HepG2 (cell line): ENCODE measurements at places on chromosomes 7 and 10. TPM values are rescaled to one million over a fixed set of nuclear protein-coding genes. Genes with fewer than 3 reads are reported as not detected.

Gene SPDYE6
- not detected in 2 replicates for polyA plus RNA-seq

Gene UCMA
- polyA plus RNA-seq = not detected in 2 replicates

Gene INHBA
- not detected in 2 replicates for polyA plus RNA-seq

Gene ASB10
- not detected in 2 replicates for polyA plus RNA-seq

Gene AKR1C2
- polyA plus RNA-seq = 119 and 140 TPM in 2 replicates

Gene IGFBP1
- polyA plus RNA-seq = 885 and 989 TPM in 2 replicates

Gene IFIT1B
- polyA plus RNA-seq = not detected in 2 replicates

Gene VWA2
- polyA plus RNA-seq = not detected in 2 replicates

Gene PIP
- not detected in 2 replicates for polyA plus RNA-seq

Gene HABP2
- 0.12 TPM in 2 replicates for polyA plus RNA-seq

GRCh38 chr10:48447356-48448215 lies 141.1 kb downstream of the MAPK8 start:
- no peak for DNase-seq

GRCh38 chr7:14303536-14303935 lies 314.1 kb upstream of the ETV1 start:
- no peak for DNase-seq

DNA sequence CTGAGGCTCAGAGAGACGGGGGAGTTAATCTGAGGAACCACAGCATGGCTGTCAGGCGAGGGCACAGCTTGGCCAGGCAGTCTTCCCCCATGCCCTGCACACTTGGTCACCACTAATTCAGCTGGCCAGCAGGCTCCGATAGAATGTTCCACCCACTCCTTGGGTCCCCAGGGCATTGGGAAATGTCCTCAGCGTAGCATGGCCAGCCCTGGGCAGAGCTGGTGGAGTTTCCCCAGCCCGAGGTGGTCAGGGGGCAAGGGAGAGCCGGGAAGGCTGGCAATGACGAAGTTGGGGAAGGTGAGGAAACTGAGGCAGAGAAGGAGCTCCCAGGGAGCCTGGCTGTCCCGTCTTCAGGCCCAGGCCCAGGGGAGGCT lies 12.1 kb upstream of the GRIFIN start:
- no peak for DNase-seq

DNA sequence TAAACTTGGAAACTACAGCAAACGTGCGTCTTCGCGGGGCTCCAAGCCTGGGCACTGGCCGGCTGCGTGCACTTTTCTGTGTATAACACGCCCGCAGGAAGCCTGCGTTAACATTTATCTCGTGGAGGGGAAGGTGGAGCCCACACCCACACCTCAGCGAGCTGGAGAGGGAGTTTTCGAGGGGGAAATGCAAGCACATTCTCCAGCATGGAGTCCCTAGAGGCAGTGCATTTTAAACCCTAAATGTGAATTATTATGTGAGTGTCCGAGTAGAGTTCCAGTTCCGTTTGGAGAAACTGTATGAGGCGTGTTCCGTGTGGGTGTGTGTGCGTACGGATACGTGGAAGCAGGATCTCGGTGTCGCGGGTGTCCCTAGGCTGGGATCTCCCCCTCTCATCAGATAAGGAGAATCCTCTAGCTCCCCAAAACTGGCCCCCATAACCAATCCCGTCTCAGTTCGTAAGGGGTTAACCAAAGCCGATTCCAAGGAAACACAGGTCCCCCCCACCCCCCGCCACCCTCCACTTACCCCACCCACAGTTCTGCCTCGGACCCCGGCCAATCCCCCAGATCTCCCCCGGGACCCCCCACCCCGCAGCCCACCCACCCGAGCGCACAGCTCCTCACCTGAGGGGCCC lies 403 bp downstream of the CDK6 start:
- DNase-seq = peak; percentile 7

DNA sequence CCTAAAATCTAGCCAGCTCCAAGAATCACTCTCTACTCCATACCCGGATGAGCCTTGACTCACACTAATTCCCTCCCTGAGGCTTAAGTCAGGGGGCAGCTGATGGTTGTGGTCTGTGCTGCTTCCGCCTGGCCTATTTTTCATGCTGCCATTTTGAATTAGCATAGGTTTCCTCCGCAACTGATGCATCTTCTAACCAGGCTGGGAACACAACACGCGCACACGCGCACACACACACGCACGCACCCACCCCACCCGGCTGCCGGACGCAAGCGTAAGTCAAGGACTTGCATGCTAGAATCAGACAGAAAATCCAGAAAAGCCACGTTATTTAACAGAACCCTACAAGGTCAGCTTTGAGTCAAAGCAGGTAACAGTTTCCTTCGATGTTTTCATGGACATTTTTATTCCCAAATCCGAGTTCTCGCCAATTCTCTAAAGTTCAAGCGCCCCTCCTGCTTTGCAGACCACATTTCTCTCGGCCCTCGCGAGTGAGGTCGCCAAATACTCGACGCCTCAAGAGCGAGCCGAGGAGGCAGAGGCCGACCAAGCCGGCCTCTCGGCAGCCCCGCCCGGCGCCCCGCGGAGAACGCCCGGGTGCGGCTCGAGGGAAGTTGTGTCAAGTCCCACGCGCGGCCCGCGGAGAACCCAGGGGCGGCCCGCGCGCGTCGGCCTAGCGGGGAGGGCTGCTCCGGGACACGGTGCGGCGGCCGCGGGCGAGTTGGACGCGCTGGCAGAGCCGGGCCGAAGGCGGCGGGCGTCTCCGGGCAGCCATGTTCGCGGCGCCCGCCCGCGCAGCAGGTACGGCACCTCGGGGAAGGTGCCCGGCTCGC lies 961 bp downstream of the SCRN1 start:
- peak; percentile 57 for DNase-seq

DNA sequence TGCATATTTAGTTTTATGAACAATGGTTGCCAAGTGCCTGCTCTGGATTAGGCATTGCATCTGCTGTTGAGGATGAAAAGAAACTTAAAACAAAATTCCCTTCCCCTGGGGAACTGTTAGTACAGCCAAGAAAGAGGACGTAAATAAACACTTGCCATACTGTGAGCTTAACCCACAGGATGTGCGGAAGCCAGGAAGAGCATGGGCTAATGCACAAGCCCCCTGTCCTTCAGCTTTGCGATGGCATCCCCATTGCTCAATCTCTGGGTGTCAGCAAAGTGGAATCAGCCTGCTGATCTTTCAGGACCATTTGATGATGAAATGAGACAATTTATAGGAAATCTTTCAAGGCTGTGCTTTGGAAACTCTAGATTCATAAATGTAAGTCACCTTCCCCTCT lies 399.9 kb upstream of the IGFBP3 start:
- DNase-seq = no peak

DNA sequence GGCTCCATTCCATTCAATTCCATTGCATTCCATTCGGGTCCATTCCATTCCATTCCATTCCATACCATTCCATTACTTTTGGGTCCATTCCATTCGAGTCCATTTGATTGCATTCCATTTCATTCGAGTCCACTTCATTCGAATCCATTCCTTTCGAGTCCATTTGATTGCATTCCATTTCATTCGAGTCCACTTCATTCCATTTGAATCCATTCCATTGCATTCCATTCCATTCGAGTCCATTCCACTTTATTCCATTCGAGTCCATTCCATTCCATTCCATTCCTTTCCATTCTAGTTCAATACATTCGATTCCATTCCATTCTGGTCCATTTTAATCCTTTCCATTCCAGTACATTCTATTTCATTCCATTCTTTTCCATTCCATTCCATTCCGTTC lies 334.0 kb downstream of the ZNF33B start:
- no peak for DNase-seq

- DNase-seq = no peak
Observed at GRCh38 chr10:114748241-114748640, 73.3 kb upstream of the FHIP2A start.

DNA sequence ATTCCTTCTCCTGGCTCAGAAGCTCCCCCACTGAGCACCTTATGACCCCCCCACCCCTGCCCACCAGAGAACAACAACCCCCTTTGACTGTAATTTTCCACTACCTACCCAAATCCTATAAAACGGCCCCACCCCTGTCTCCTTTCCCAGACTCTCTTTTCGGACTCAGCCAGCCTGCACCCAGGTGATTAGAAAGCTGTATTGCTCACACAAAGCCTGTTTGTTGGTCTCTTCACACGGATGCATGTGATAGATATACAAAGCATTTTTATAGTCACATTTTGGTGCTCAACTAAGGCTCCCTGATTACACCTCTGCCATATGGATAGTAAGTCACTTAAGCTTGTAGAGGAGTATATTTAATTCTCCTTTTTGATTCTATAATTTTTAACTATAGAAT lies 985.8 kb downstream of the REEP3 start:
- no peak for DNase-seq

DNA sequence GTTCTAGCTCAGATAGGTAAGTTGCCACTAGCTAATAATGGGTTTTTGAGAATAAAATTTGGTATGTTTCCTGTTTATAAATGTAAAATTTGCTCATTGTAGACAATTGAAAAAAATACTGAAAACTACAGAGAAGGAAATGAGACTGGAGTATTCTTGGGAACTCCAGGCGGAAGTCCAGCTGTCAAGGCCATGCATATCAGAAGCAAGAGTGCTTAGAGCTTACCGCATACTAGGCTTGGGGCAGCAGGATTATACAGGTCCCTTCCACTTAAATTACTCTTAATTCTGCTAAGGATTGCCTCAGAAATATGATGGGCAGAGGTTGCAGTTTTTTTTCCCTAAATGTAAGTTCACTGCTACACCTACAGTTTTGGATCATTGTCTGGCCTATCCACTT lies 26.6 kb downstream of the UMAD1 start:
- no peak for DNase-seq

DNA sequence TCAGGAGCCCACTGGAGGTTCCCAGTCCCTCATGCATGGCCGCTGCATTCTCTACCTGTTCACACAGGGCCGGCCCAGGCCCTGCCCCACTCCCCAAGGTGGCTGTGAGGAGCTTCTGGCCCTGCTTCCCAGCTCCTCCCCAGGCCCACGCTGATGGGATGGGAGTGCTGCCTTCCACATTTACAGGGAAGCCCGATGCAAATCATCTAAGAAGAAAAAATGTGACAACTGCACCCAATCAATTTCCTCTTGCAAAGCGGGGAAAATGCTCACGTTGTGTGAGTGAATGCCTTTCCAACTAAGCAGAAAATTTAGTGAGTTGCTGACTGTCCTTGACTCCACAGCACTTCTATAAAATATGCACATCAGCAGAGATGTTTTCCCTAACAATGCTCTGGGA lies 485.8 kb upstream of the MGMT start:
- no peak for DNase-seq

GRCh38 chr7:19116121-19117090 lies 1.0 kb downstream of the TWIST1 start:
- no peak for DNase-seq

GRCh38 chr7:12211711-12212485 lies 804 bp downstream of the TMEM106B start:
- peak; percentile 15 for DNase-seq

GRCh38 chr10:70512149-70512639 lies 33.6 kb downstream of the PALD1 start:
- no peak for DNase-seq

DNA sequence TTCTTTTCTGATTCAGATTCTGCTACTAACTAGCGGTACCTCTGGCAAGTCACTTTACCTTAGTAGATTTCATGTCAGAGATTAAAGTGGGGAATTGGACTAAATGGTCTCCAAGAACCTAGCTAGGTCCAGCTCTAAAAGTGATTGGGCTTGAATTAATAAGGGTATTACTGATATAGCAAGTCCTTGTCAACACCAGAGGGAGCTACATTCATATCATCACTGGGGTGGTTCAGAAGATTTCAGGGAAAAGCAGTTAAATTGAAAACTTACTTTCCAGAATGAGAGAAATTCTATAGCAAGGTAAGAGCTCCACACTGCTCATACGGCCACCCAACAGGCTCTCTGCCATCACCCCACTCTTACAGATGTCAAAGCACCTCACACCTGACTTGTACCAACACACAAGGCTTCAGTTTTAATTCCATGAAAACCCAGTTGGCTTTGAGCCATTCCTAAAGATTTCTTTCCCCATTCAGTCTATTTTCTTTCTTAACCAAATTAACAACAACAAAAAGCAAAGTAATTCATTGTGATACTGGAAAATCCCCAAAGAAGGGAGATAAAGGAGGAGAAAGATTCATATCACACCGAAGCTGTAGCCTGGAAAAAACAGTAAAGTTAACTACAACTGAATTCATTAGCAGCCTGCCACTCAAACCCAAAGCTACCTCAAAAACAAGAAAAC lies 38.0 kb upstream of the SPOCK2 start:
- DNase-seq = peak; percentile 29

GRCh38 chr7:28046035-28046434 lies 134.6 kb downstream of the JAZF1 start:
- no peak for DNase-seq

GRCh38 chr7:2060701-2061100 lies 172.0 kb downstream of the MAD1L1 start:
- DNase-seq = no peak
